ENCODE measurements at places on chromosomes 1 and 21.

DNA sequence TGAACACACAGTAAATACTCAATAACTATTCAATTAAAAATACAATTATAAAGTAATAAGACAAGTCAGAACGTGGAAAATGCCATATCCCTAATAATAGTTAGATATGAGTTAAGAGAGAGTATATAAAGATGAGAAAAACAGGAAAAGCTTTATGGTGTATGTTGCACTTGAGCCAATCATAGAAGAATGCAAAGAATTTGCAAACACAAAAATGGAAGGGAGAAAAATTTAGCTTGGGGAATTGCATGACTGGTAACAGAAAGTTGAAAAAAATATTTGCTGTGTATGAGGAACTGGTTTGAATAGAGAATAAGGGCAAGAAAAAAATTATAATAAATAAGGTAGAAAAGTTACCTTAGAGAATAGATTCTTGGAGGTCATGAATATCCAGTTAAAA is 739.6 kb upstream of the CXADR start:
- DNase-seq = peak; percentile 27

- DNase-seq = no peak
Measured at GRCh38 chr1:235831148-235831547, 35.6 kb downstream of the LYST start.

GRCh38 chr1:206049293-206049692 is 3.7 kb upstream of the RHEX start:
- no peak for DNase-seq

GRCh38 chr1:942864-943533 is 16.1 kb downstream of the NOC2L start:
- DNase-seq = peak; percentile 91

DNA sequence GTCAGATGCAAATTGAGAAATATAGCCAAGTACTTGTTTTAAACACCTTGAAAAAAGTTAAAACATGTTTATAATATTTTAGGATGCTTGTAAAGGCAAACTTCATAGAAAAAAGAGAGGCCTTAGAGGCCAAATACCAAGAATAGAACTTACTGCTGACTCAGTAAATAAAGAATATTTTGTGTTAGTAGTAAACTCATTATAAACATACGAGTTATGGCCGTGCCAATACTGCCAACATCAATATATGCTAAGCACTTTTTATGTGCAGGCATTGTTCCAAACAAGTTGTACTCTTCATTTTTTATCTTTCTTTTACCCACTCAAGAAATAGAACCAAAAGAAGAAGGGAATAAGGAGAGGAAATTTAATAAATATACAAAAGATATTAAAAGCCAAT is 705.9 kb upstream of the NCAM2 start:
- no peak for DNase-seq

- DNase-seq = no peak
Measured at GRCh38 chr1:41740058-41740457, 178.7 kb downstream of the HIVEP3 start.

DNA sequence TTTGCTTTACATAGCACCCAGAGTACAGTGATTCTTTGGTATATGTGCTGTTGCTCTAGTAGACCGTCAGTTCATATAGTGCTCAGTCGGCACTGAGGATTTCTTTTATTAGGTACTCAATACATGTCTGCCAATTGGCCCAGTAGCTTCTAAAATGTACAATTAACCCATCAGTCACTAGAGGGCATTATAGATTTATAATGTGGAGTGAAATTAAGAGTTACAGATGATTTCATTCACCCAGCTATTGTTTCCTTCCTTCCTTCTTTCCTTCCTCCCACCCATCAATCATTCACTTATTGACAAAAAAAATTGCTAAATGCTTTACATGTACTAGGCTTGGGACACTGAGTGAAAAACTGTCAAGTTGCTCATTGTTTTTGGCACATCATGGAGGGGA is 263.6 kb upstream of the USP24 start:
- DNase-seq = no peak

DNA sequence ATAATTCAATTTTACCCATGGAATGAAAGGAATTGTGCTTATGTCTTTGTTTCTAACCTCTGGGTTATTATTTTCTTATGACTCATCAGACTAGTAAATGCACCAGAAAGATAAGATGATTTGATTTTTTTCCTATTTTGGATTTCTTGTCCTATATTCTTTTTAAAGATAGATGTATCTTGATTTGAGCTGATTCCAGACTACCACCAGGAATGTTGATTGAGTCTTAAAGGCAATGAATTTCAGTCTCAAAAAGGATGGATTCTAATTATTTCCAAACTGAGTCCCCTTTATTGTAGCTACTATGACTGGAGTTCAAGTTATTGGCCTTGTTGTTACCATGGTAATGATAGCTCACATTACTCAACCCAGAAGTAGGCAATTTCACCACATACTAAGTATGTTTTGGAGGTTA is 95.8 kb upstream of the RGS4 start:
- DNase-seq = peak; percentile 94

- DNase-seq = peak; percentile 58
Measured at GRCh38 chr1:46523496-46524353, 27.7 kb downstream of the KNCN start.

GRCh38 chr1:184789884-184790283 is 35.2 kb upstream of the EDEM3 start:
- no peak for DNase-seq

DNA sequence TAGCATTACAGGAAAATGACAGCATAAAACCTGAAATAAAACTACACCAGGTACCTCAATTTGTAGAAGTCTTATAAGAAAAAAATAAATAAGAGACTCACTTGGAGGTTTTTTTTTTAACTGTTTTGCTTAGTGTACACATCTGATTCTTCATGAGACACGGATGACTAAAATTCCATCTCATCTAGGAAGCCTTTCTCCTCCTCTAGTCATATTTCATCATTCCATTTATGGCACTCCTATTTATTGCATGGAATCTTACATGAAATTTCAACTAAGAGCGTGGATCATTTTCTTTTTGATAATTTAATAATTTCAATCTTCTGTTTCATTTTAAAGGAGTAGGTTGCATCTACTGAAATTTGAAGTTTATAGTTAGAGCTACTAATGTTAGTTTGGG is 1.6 kb upstream of the PTGS2 start:
- DNase-seq = peak; percentile 78

GRCh38 chr1:162876751-162877150 is 15.8 kb upstream of the CCDC190 start:
- DNase-seq = no peak

DNA sequence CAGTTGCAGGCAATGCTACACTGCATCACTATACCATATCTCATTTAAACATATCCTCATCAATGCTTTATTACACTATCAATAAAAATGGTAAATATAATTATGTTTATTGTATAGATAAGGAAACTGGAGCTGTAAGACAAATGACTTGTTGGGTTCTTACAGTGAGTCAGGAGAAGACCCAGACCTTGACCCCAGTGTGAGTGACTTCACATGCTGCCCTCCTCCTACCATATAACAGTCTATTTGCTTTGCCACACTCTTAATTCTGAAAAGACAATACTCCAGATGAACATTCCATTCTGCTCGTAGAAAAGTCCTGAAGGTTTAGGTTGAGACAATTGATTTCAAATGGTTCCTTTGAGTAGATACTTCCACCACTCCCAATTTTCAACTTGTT is 550.5 kb downstream of the PLPP3 start:
- no peak for DNase-seq

DNA sequence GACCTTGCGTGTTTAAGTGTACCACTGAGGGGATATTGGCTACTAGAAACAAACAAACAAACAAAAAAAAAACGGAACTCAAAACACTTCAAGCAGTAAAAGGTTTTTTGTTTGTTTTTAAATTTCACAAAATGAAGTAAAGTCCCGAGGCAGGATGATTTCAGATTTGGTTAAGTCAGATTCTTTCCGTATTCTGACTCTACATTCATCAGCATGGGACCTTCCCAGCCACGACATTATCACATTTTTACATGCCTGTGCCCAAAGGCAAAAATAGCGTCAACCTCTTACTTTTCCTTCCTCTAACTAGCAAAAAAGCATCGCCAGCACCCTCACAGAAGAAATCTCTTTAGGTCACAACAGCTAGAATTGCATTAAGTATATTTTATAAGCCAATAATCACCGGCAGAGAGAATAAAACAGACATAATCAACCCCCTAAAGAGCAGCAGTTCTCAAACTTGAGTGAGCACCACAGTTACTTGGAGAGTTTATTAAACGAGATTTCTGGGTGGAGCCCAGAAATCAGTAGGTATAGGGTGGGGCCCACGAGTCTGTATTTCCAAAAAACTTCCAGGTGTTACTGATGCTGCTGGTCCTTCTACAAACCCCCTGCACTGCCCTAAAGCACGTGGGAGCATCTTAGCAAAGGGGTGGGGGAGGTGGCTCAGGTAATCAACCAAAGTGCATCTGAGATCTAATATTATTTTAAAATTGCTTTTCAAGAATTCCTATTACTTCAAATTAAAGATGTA is 227.6 kb downstream of the RGS7 start:
- no peak for DNase-seq

DNA sequence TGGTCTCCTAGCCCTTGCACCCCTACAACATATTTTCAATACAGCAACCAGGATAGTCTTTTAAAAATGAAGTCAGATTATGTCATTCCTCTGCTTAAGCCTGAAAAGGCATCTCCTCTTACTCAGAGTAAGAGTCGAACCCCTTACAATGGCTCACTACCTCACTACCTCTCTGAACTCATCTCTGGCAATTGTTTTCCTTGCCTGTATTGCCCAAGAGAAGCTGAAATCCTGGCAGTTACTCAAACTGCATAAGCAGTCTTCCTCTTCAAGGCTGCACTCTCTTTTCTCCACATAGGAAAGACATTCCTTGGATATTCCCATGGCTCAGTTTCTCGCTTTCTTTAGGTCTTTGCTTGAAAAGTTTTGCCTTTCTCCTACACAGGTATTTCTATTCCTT is 22.7 kb downstream of the CLDN8 start:
- no peak for DNase-seq

DNA sequence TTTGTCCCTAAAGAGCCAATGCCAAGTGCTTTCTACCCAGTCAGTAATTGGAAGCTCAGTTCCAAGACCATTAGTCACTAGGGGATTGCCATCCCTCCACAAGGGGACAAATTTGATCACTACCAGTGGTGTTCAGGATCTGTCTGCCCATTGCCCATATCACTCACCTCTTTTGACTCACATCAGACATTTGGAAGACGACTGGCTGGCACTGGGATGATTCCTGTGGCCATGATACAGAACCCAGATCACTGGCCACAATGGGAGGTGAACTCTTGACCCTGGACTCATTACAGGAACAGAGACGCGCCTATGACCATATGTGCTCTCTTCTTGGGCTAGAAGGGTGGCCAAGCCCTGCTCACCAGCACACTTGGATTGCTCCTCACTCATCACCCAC is 71.0 kb downstream of the COLGALT2 start:
- DNase-seq = no peak

GRCh38 chr21:34810786-34811185 is 142.0 kb downstream of the CLIC6 start:
- DNase-seq = no peak

GRCh38 chr1:42765269-42765668 is 1.6 kb downstream of the P3H1 start:
- no peak for DNase-seq

- peak; percentile 8 for DNase-seq
Measured at GRCh38 chr1:240293706-240294105, 202.0 kb downstream of the FMN2 start.

DNA sequence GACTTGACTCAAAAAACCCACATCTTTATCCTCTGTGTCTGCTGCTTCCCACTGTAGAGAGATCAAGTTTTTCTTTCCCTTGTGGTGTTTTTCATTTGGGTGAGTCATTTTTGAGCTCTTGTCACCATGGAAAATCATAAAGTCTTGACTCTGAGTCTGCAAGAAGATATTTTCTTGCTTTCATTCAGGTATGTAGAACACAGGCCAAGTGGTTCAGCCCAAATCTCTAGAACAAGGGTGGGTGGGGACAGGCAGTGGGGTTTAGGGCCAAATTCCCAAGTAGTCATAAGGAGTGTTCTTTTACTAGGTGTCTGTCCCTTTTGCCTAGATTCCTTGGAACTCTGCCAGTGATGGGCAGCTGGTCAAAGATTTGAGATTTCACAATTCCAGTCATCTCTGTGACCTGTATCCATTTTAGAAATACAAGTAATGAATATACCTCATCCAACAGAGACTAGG is 21.5 kb upstream of the ARHGAP29 start:
- peak; percentile 89 for DNase-seq

- no peak for DNase-seq
Measured at GRCh38 chr1:116002781-116003420, 26.6 kb downstream of the SLC22A15 start.

- no peak for DNase-seq
Measured at GRCh38 chr1:89733748-89734147, 87.1 kb upstream of the LRRC8D start.

DNA sequence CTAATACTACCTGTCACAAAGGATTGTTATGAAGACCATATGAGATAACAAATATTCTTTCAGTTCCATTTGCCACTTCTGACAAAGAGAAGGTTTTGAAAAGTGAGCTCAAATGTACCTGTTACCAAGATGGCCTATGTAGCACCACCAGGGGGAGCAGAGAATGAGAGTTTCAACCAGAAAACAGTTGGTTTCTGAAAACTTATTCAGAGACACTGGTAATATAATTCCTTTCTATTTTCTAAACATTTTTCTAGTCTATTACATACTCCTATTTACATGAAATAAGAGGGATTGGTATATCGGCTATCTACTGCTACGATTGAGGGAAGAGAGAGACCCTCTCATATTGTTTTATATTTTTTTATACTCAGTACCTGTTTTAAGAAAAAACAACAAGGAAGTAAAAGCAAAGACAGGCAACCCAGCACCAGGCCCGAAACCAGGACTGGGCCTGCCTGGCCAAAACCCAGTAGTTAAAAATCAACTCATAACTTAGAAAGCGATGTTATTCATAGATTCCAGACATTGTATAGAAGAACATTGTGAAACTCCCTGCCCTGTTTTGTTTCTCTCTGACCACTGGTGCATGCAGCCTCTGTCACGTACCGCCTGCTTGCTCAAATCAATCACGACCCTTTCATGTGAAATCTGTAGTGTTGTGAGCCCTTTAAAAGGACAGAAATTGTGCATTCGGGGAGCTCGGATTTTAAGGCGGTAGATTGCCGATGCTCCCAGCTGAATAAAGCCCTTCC is 48.3 kb downstream of the IL23R start:
- no peak for DNase-seq

GRCh38 chr21:31909153-31910073 is 36.6 kb downstream of the HUNK start:
- no peak for DNase-seq

GRCh38 chr1:100530880-100531487 is 7.0 kb upstream of the GPR88 start:
- peak; percentile 74 for DNase-seq

GRCh38 chr1:23751050-23751814 is 8.0 kb downstream of the ELOA start:
- DNase-seq = peak; percentile 87

- no peak for DNase-seq
Measured at GRCh38 chr21:36255663-36256062, 64.3 kb upstream of the MORC3 start.

DNA sequence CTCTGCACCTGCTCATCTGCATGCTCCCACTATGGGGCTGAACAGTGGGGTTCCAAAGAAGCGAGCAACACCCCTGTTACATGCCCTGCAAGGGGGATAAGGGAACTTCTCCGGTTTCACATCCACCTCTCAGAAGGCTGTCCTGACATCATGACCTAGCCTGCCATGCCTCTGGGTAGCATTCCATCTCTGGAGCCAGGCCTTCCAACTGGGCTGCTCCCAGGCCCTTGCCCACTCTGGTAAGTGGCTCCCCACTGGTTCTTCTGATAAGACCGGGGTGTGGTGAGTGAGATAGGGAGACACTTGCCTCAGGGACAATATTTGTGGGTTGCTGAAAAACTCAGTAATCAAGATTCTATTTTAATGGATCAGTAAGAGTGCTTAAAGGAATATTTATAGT is 57.8 kb downstream of the KCNJ15 start:
- DNase-seq = no peak

All from osteoblast (primary cell).